ENCODE measurements at places on chromosomes 2 and 18.

GRCh38 chr2:239684271-239684810 is 283.5 kb upstream of the HDAC4 start:
- DNase-seq: no peak

DNA sequence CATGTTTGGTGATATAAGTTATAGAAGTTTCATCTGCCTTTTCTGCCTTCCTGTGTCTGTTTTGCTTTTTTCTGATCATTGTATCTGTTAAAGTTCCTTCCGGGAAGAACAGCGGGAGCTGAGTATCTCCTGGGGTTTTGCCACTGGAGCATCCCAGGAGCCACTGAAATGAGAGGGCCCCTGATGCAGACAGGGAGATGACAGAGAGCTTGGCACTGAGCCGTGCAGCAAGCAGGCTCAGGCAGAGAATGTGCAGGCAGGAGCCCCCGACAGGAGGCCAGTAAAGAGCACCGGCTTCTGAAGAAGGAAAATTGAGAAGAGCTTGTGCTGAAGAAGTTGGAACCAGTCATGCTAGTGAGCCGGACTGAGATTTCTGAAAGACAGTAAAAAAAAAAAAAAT is 137.8 kb downstream of the TDRD15 start:
- no peak for DNase-seq

- no peak for DNase-seq
These were observed 29.2 kb downstream of the WIPF1 start for GRCh38 chr2:174568425-174568824.

DNA sequence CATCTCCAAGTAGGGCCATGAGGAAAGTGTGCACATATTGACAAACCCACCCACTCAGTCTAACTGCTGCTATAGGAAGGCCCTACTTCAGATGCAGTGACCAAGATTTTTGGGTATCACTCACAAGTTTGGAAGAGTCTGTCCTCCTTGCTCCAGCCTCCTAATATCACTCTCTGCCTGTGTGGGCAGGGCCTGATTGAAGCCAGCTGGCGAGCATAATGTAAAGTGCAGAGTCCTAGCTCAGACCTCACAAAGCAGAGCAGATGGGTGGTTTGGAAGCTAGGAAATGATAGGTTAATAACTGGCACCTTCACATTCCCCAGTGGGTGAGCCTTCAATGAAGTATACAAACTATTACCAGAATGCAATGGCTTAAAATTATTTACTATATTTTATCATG is 11.2 kb upstream of the SULT1C3 start:
- DNase-seq: no peak

DNA sequence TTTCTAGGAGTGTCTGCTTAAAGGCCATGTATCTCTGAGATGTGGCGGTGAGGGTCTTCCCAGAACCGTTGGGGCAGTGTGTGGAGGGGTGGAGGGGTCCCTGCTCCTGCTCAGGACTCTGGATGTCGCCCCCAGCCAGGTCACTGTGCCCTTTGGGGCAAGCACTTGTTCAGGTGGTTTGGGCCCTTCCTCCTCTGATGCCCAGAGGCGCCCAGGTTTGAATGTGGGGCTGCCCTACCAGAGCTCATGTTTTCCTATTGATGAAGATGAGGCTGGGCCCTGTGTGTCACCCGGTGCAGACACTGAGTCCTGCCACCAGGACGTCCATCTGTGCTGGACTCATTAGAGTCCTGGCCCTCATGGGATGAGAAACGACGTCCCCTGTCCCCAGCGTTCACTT is 14.3 kb upstream of the PER2 start:
- DNase-seq: no peak

DNA sequence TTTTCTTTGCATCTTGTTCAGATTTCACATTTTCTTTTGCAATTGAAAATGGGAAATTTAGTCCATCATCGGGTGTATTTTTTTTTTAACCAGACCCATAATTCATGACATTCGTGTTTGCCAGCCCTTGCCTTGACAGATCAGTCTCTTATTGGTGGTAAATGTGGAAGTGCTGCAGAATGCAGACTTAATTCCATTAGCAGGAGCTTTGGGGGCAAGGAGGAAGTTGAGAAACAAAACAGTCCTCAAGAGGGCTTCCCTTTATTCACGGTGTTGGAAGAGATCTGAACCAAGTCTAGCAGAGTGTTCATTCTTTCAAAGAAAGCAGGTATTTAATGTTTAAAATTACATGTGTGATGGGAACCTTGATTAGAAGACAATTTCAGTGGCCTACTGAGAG is 16.6 kb upstream of the RPE start:
- DNase-seq: no peak

GRCh38 chr2:54531558-54531957 is 75.4 kb downstream of the SPTBN1 start:
- no peak for DNase-seq

- no peak for DNase-seq
These were observed 66.4 kb downstream of the MYO1B start for GRCh38 chr2:191311627-191312026.

- no peak for DNase-seq
These were observed 16.9 kb downstream of the HNMT start for GRCh38 chr2:137981112-137981656.

- no peak for DNase-seq
These were observed 411 bp downstream of the NARS1 start for GRCh38 chr18:57621246-57621604.

DNA sequence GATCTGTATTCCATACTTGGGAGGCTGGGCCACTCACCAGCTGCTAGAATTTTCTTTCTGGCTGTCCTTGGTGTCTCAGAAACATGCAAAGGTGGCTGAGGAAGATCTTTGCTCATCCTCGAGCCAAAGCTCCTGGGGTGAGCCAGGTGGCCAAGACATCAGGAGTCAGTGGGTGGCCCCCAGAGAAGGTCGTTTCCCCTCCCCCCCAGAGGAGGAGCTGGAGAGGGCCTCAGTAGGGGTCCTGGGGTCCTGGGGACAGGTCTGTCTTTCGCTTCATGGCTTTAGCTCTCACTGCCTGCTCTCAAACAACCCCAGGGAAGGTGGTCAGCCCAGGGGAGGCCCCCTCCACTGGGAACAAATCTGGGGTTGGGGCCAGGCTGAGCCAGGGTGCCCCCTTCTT is 13.6 kb downstream of the KCNK3 start:
- no peak for DNase-seq

DNA sequence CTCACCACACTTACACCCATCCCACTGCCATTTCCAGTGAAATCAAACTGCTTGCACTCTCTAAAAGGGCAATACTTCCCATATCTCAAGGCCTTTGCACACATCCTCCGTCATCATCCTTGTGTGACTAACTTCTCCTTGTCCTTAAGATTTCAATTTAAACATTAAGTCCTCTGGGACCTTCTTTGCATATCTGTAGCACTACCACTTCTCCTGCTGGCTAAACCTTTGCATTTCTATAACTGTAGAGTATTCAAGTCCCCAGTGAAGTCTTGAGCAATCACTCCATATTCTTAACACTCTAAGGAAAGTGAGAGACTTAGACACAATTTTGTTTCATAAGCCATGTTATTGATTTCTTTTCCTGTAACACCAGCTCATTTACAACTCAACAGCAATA is 136.8 kb upstream of the EPHA4 start:
- DNase-seq: no peak

DNA sequence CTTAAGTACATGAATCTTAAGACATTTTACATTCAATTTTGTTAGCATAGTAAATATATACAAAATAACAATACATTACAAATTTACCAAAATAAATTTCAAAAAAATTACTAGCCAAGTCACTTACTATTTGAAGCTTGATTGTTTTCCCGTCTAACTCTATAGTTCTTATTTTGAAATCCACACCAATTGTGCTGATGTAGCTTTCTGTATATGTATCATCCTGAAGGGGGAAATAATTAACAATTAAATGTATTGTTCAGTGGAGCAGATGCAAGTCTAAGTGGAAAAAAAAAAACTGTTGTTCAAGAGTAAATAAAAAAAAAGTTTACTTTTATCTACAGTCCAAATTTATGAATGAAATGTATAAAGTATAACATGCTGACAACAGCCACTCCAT is 32.1 kb downstream of the RAB1A start:
- DNase-seq: no peak

DNA sequence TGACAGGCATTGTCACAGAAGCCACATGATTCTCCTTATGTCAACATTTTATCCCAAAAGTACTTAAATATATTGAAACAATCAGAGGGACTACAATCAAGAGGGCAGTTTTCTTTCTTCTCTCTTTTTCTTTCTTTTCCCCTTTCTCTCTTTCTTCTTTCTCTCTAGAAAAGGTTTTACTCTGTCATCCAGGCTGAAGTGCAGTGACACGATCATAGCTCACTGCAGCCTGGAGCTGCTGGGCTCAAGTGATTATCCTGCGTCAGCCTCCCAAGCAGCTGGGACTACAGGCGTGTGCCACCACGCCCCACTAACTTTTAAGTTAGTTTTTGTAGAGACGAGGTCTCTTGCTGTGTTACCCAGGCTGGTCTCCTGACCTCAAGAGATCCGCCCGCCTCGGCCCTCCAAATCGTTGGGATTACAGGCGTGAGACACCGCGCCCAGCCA is 1.0 kb upstream of the PRKD3 start:
- DNase-seq: no peak

DNA sequence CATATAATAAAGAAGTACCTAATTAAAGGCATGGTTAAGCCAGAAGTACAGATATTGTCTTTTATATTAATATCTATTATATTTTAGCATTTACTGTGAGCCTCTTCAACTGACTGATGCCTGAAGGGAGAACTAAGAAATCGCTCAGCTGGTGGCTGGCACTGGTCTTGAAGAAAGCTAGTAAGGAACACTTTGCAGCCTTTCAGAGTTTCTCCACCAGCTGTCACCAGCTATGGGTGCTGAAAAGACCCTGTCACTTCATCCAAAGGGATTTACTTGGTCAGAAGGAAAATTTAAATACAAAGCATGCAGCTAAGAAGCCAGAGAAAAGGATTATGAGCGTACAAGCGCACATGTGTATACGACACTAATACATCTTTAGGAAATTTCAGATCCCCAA is 525.9 kb downstream of the TMEM182 start:
- DNase-seq: no peak

DNA sequence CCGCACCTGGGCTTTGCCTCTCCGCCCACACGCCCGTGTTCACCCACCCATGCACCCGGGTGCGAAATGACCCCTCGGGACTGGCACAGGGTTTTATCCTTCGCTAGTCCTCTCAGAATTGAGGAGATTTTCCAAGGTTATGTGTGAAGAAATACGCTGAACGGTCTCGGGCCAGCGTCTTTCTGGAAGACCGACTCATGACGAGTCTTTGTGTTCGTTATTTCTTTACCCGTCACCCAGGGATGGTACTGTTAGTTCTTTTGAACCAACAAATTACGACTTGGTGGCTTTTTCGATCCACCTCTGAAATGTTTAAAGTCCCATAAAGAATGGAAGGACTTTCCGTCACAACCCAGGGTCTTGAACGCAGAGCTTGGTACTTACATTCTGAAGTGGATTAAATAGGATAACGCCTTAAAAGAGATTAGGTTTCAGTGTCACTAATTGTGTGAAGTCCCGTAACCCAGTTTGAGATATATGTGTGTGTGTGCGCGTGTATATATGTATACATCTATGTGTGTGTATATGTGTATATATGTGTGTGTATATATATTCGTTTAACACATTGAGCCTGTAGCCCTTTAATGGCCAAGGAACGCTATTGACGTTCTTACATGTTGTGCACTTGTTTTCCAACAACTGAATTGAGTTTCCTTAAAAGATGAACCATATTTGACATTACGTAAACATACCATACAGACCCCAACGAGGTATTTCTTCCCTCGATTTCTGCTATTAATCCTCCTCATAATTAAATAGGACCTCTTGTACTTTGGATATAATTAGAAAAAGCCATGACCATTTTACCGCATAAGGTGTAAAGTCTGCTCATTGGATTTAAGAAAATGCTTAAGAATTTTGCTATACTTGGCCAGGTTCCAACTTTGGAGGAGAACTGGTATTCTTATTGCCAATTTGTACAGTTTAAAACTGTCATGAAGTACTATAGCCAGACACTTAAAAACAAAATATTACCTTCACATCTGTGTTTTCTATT is 889 bp downstream of the ZC3H15 start:
- no peak for DNase-seq

DNA sequence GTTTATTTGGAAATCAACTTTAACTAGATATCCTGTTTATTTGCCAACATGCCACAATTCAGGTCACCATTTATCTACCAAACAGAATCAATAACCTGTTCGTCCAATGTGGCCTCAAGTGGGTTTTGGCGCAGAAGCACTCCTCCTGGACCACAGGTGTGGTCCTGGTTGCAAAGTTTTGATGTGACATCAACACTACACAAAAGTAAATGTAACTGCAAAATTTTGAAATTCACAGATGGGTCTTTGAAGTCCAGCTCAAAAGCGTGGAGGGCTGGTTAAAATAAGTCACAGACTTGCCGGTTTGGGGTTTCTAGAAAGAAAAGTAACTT is 474 bp upstream of the GCA start:
- DNase-seq: no peak

- DNase-seq: no peak
These were observed 89.0 kb upstream of the HK2 start for GRCh38 chr2:74744731-74745515.

DNA sequence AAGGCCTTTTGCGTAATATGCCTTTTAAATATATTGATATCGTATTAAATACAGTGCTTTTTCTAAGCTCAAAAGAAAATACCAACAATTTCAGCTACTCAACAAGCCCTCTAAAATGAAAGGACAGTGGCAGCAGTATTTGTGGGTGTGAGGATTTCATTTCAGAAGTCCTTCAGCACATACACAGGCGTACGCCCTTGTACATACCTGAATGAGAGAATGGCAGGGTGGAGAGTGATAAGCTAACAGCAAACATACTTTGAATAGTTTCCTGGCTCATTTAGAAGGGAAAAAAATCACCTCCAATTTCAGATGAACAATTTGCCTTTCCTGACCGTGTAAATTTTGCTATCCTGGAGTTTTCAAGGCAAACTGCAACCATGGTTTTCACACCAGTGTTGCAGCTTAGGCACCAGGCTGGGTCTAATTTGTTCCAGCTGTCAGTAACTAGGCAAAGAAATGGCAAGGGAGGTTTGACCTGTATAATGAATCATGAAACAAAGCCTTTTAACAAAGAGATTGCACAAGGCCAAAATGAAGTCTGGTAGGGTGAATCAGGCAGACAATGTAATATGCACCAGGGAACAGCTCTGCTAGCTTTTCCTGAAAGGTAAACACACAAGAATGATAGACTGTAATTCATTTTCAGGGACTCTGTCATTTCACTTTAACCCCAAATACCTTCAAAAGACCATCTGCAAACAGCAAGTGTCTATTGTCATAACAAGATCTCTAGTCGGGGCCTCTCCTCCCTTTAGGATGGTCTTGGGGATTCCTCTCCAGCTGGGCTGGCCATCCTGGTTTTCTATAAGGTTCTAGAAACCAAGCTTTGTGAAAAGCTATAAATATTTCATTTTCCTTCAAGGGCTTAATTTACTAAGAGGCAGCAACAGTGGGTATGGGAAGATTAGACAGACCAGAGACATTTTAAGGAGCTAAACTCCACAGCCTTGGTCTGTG is 11.5 kb downstream of the ANKRD29 start:
- no peak for DNase-seq
